ENCODE measurements at places on chromosomes 6 and 20.

GRCh38 chr6:22575190-22575589, 5.8 kb downstream of the HDGFL1 start:
- no peak for DNase-seq

DNA sequence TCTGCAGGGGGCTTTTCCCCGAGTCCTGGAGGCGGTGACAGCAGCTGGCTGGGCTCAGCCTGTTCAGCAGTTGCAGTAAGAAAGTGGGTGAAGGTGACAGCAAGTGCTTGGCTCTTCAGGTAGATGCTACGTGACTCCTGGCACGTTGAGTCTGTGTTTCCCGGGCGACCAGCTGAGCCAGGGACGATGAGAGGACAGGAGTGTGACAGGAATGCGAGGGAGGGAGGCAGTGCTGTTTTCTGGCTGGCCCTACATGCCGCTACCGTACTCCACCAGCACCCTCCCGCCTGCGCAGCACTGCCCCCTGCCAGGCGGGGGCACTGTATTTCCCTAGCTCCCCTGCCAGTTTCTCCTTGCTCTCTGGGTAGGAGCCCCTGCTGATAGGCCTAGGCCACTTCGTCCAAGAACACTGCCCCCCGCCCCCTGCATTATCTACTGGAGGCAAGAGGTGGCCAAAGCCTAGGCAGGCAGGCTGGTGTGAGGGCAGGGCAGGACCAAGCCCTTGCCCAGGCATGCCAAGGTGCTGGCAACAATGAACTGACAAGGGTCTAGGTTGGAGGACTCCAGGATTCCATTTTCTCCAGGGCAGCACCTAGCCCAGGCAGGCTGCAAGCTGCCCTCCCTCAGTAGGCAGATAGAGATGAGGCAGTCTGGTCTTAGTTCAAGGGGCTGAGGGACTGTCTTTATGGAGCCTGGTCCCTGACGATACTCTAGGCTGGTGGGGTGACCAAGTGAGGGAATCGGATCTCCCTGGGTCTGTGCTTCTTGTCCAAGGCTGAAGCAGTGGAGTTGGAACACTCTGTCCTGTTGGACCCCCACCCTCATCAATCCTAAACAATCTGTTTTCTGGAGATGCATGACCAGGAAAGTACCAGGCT, 19.2 kb downstream of the MRPS18A start:
- no peak for DNase-seq

DNA sequence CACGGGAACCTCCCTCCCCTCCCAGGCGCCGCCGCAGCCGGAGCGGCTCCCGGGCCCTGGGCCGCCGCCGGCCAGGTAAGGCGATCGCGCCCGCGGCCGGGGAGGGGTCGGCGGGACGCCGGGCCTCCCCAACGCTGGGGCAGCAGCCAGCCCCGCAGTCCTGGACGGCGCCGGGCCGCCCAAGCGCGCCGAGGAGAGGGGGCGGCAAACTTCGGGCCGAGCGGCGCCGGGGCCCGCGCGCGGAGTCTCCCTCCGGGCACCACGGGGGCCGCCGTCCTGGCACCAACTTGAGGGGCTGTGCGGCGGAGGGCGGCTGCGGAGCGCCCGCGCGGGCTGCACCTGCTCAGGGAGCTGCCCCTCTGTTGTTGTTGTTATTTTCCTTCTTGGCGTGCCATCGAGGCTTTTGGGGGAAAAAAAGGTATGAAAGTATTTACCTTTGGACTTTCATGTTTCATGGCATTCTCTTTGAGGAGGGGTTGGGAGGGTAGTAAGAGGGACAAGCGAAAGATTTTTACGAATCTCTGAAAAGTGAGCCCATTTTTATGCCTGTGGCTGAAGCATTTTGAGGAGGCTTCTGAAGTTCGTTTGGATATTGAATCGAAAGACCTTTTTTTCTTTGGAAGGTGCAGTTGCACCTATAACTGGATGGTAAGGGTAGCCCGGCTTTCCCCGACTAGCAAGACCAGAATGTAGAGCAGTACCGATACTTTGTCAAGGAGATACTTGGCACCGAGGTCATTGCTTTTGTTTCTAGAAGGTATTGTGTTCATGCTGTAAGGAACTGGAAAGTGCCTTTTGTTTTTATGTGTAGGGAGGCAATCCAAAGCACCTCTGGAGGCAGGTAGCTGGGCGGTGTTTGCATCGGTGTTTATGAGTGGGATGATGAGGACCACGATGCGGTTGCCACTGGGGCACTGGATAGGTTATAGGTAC, at the start of gene RNF182:
Gene RNF182, plus strand, starts transcription at position 4 of the 933 bp plus-strand sequence. CDS start 52,168 bp downstream, outside the sequence.
- DNase-seq = no peak

DNA sequence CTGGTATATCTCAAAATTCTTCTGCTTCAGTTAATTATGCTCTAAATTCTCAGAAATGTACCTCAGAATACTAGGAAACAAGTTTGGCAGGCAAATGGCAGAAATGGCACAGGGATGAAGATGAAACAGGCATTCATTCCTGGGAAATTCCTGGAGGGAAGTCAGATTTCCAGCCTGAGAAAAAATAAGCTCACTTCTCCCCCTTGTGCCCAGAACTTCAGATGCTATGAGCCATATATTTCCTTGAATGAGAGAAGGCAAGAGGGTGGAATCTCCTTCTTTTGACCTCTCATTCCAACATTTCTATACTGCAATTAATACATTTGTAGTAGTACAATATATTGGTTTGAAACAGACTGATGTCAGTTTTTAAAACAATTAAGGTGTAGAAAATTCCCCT, 22.8 kb downstream of the RGS17 start:
- no peak for DNase-seq

DNA sequence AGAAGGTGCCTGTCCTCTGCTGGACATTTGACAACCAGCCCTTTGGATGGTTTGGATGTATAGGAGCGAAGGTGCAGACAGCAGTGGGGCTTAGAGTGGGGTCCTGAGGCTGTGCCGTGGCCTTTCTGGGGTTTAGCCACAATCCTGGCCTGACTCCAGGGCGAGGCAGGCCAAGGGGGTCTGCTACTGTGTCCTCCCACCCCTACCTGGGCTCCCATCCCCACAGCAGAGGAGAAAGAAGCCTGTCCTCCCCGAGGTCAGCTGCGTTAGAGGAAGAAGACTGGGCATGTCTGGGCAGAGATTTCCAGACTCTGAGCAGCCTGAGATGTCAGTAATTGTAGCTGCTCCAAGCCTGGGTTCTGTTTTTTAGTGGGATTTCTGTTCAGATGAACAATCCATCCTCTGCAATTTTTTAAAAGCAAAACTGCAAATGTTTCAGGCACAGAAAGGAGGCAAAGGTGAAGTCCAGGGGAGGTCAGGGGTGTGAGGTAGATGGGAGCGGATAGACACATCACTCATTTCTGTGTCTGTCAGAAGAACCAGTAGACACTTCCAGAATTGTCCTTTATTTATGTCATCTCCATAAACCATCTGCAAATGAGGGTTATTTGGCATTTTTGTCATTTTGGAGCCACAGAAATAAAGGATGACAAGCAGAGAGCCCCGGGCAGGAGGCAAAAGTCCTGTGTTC, 1.3 kb upstream of the CDKN1A start:
- DNase-seq = no peak

GRCh38 chr6:144140867-144141266, 9.4 kb upstream of the STX11 start:
- DNase-seq = no peak

DNA sequence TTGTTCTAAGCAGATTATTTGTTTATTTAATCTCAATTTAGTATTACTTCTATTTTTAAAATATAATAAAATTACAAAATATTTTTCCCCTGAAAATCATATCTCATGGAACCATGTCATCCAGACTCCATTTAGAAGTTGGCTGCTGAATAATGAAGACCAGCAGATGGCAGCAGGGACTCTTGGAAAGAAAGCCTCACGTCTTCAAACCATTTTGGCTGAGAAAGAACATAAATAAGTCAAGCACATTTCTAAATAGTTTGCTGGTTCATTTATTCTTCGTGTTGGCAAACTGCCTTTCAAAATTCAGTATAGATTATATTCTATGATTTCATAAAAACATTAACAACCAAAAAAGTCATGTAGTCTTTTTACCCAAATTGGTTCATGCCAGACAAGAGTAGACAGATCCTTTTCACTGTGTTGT, 71.7 kb downstream of the RCAN2 start:
- DNase-seq = no peak

DNA sequence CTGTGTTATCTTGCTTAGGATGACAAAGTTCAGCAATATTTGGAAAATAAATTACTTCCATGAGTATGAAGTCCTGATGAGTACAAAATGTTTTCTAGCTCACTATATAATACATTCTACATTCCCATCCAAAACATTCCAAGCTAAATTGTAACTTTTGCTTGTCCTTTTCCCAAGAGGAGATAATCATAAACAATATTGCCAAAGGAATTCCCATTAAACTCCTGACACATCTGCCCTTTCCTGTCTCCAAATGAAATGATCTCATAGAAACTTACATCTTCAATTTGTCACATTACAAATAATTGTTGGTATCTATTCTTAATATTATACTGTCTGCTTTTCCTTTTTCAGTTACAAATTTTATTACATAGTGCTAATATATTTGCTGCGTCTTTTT, 20.4 kb upstream of the SENP6 start:
- DNase-seq = no peak

DNA sequence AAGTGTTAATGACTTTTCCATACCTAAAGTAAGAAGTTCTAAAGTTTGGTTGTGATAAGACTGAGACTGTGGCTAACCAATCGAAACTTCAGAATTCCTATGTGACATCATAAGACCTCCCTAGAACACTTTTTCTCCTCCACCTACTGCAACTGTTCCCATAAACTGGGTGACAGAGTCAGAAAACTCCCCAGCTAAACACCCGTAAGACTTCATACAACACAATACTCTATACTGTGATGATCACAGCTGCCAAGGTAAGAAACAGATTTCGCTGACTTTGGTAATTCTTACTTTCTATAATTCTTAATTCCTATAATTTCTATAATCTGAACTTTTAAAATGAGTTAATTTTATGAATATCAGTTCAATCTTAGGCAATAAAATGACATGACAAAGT, at the start of gene PLN:
Gene PLN, plus strand, starts transcription at position 161 of the 400 bp plus-strand sequence. CDS start 10,626 bp downstream, outside the sequence.
- DNase-seq = no peak

DNA sequence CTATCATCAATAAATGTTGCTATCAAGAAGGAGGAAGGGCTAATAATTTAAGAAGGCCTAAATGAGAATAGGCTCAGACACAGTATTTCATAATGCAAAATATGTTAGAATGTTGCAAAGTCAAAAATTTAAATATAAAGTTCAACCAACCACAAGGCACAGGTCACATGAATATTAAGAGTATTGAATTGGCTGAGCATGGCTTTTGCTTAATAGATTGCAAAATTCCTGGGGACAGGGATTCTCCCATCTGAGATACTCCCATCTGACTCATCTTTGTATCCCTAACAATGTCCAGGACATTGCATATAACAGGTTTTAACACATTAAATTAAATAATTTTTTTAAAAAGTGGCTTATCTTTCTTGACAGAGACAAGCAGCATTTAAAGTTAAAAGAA, 32.9 kb upstream of the UTRN start:
- DNase-seq = no peak

DNA sequence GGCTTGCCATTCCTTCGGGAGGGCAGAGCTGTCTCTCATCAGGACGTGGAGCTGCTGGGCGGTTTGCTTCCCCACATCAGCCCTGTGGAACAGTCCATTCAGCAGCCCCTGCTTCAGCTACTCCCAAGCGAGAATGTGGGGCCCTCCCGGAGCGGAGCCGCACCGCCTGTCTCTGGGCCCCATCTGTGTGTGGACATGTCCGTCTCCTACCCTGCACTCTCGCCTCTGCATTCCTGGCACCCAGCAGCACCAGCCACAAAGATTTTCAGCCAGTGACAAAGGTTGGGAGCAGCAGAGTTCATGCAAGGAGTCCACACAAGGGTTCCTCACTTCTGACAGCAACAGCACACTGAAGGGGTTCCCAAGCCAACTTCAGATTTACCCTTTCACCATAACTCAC, 29.0 kb upstream of the SLC22A1 start:
- no peak for DNase-seq

- no peak for DNase-seq
Observed at GRCh38 chr20:30167540-30167939, 1089.9 kb upstream of the DEFB115 start.

GRCh38 chr6:130713144-130713543, 114.1 kb upstream of the SMLR1 start:
- DNase-seq = no peak

- DNase-seq = no peak
Observed at GRCh38 chr6:40163924-40164323, 229.7 kb upstream of the MOCS1 start.

- no peak for DNase-seq
Observed at GRCh38 chr20:23200413-23200812, 114.3 kb upstream of the CD93 start.

GRCh38 chr20:32301719-32302506, 24.5 kb downstream of the KIF3B start:
- DNase-seq = no peak

- DNase-seq = no peak
Observed at GRCh38 chr6:54308986-54309315, 710 bp downstream of the TINAG start.

GRCh38 chr6:37454420-37455140, 21.6 kb downstream of the CMTR1 start:
- DNase-seq = no peak

DNA sequence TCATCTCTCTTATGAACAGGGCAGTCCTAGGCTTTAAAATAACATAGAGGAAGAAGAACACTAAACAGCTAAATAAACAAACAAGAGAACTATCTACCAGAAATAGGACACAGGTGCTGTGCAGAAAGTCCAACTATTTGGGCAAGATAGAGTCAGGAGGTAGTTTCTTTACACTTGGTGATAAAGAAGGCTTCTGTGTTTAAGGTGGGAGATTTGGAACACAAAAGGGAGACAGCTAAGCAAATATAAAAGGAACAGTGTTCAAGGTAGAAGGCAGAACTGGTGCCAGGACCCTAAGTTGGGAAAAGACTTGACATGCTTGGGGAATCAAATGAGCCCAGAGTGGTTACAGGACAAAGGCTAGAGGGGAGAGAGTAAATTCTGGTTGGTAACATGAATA, 110.5 kb downstream of the MANEA start:
- DNase-seq = no peak

- no peak for DNase-seq
Observed at GRCh38 chr6:3499603-3500002, 42.8 kb upstream of the SLC22A23 start.

DNA sequence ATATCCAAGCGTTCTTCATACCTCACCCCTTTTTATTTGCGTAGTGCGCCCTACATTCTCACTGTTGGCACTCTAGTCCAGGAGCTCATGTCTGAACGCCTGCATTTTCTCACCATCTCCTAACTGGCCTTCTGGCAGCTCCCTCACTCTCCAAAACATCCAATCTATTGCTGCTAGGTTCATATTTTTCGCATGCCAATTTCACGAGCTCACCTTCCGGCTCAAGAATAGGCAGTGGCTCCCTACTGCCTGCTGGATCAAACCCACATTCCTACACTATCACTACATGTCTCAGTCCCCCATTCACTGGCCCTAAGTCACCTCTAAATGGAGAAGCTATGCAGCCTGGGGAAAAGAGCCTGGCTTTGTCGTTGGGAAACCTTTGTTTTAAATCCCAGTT, 115.0 kb downstream of the IPCEF1 start:
- no peak for DNase-seq

DNA sequence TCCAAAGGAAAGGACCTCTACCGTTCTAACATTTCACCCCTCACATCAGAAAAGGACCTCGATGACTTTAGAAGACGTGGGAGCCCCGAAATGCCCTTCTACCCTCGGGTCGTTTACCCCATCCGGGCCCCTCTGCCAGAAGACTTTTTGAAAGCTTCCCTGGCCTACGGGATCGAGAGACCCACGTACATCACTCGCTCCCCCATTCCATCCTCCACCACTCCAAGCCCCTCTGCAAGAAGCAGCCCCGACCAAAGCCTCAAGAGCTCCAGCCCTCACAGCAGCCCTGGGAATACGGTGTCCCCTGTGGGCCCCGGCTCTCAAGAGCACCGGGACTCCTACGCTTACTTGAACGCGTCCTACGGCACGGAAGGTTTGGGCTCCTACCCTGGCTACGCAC, 18.8 kb downstream of the PRDM1 start:
- no peak for DNase-seq
